ENCODE measurements at places on chromosomes 2 and 18. TPM values are rescaled to one million over a fixed set of nuclear protein-coding genes. Genes with fewer than 3 reads are reported as not detected.

The HOXD3 gene
- not detected for total RNA-seq

The RESP18 gene
- not detected for total RNA-seq

The CD302 gene
- 1.9 TPM for total RNA-seq

The GAL3ST2 gene
- 1.3 TPM for total RNA-seq

The ANKRD30BL gene
- 47.0 TPM for total RNA-seq
